ENCODE measurements at places on chromosomes 4 and X.
A peak's percentile ranks its signal among the peaks of the same experiment; 100 is the strongest.

DNA sequence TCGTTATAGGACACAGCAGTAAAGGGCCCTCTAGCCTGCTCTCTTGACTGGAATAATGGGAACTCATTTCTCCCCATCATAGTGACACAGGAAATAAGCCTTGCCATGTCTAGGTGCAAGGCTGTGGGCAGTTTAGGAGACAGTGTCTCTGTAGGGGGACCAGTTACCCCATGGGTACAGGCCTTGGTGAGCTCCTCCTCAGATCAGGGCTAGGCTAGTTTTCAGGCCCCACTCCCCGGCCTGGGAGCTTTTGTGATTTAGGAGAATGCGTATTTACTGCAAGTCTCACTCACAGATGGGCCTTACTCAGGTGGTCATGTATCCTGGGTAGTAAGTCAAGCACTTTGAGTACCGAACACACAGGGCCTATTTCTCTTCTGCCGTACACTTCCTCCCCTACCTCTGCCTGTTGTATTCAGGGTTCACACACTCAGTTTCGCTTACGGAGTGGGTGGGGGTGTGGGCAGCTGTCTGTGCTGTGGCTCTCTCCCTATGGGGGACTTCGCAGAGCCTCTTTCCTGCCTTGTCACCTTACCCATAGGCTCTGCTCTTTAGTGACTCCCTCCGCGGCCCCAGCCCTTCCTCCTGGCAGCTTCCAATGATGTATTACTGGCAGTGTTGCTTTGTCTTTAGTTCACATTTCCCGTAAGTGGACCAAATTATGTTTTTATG, 34.2 kb downstream of the FAM193A start:
- no peak for DNase-seq

- no peak for DNase-seq
Observed at GRCh38 chr4:24496597-24496996, 87.8 kb downstream of the DHX15 start.

GRCh38 chrX:134161162-134161561, 75.8 kb upstream of the CCDC160 start:
- DNase-seq, result no peak

DNA sequence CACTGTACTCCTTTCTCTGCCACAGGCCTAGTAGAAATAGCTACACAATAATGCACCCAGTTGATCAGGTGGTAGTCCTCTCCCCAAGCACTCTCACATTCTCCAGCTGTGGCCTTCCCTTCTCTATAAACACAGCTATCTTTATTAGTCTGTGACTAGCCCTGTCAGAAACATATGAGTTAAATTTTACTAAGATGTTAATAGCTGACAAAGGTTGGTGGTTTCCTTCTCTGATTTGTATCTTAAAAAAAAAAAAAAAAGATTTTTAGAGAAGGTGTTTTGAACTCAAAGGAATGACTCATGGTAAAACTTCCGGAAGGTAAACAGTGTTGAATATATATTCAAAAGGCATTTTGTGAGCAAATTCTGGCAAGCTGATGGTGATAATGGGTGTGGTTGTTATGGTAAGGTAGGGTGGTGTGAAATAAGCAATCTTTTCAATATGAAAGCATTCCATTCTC, 327.4 kb downstream of the PPP3CA start:
- no peak for DNase-seq

DNA sequence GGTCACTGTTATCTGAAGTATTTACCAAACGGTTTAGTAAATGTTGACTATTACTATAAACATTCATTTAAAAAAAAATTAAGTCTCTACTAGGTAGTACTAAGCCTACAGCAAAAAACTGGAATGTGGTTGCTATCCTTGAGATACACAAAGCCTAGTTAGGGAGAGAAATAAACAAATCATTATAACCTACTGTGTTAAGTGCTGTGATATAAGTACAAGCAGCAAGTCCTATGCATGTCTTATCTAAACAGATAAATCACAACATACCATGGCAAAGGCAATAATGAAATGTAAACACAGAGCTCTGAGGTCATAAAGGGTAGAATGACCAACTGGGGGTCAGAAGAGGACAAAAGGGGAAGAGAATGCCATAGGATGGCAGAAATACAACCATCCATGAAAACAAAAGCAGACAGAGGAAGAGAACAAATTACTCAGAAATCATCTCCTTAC, 92.2 kb downstream of the RNF150 start:
- no peak for DNase-seq

DNA sequence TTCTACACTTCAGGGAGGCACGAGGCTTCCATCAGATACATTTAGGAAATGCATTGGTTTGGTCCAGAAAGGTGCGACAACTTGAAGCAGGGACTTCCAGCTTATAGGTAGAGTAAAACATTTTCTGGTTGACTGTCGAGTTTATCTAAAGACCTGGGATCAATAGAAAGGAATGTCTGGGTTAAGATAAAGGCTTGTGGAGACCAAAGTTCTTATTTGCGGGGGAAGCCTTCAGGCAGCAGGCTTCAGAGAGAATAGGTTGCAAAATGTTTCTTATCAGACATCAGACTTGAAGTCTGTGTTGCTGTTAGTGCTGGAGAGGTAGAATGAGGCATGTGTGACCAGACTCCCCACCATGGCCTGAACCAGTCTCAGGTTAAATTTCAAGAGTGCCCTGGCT, 190.3 kb downstream of the TRIML1 start:
- no peak for DNase-seq

- no peak for DNase-seq
Observed at GRCh38 chrX:9466124-9466495, 1.3 kb downstream of the TBL1X start.

DNA sequence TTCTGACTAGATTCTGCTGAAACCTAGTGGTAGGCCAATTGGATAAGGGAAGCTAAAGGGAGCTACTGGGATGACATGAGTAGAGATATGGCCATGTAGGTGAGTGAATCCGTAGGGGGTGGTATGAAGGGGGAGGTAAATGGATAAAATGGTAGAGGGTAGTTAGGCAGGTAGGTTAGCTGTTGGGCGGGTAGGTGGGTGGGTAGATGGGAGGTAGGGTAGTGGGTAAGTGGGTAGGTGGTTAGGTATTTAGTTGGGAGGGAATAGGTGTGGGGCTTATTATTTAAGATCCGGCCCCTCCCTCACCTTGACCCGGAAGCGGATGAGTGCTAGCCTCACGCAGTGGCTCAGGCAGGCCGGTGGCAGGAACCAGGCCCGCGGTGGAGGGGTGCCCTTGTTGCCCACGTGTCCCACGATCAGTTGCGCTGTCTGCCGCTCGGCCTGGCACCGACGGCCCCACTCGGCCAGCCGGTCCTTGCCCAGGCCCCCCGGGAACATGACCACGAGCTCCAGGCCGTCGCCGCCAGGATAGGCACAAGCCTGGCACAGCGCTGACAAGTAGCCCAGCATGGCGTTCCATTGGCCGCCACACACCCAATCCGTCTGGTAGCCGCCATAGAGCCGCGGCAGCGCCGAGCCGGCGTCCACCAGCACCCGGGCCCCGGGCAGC, 725 bp downstream of the FAM120C start:
- peak; percentile 15 for DNase-seq

DNA sequence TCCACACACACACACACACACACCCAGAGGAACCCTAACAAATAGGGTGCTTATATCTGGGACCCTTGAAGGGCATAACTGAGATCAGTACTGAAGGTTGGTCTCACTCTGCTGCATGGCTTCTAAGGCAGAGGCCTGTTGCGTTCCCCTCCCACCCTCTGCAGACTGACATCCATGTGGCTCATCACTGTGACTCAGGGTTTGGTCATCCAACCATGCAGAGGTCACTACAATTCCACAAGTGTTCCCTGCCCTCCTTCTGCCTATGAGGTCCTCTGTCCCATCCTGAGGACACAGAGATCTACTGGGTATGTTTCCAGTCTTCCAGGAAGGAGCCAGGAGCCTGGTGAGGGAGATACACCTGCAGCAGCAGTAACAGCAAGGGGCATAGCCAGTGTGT, 55.8 kb downstream of the XAGE2 start:
- no peak for DNase-seq

- no peak for DNase-seq
Observed at GRCh38 chrX:56385960-56386359, 153.8 kb downstream of the KLF8 start.

DNA sequence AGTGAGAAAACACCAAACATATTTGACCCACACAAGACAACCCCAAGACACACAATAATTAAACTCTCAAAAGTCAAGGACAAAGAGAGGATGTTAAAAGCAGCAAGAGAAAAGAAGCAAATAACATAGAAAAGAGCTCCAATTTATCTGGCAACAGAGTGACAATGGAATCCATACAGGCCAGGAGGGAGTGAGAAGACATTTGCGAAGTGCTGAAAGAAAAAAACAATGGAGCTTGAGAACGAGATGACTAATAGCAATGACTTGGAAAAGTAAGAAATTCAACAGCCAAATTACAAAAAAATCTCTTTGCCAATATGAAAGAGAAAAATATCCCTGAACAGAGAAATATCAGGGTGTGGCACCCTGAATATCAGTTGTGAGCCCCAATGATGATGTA, 61.6 kb downstream of the MAD2L1 start:
- no peak for DNase-seq

GRCh38 chrX:15493118-15493962, at the start of gene PIR:
Gene PIR (minus strand): TSS chrX:15493333. CDS start chrX:15491257, 2,076 bp downstream.
- peak; percentile 88 for DNase-seq

DNA sequence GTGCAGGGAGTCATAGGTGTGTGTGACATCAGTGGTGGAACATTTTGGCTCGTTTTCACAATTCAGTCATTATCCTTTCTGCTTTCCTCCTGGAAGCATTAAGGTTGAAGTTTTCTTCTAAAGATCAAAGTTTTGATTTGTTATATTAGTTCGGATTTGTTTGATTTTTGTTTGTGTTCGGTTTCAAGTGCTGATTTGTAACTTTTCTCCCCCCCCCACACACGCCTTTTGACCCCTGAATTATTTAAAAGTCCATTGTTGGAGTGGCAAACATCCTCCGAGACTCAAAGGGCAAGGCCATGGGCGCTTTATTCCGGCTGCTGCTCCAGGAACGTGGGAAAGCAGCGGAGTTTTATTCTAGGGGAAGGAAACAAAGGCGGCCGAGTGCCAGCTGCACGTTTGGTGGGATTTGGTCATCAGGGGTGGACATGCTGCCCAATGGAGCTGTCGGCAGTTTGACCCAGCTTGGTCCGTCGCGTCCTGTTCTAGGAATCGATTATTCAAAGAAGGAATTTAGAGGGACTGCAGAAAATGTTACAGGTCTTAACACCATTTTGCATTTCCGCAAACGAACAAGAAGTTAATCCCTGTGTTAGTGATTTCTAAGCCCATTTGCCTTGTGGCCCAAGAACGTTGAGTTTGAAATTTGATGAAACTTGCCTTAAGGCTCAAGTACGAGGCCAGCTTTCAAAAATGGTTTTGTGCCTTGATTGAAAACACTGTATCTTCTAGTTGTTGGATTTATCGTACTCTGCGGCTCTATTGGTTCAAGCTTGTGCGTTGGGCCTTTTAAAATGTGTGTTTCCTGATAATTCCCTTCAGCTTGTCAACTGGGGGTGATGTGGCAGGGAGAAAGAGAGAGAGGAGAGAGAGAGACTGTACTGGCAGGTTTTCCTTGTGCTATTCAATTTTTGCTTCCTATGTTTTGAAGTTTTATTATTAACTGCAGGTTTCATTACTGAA, 565 bp upstream of the ZNF41 start:
- DNase-seq, result peak; percentile 2

DNA sequence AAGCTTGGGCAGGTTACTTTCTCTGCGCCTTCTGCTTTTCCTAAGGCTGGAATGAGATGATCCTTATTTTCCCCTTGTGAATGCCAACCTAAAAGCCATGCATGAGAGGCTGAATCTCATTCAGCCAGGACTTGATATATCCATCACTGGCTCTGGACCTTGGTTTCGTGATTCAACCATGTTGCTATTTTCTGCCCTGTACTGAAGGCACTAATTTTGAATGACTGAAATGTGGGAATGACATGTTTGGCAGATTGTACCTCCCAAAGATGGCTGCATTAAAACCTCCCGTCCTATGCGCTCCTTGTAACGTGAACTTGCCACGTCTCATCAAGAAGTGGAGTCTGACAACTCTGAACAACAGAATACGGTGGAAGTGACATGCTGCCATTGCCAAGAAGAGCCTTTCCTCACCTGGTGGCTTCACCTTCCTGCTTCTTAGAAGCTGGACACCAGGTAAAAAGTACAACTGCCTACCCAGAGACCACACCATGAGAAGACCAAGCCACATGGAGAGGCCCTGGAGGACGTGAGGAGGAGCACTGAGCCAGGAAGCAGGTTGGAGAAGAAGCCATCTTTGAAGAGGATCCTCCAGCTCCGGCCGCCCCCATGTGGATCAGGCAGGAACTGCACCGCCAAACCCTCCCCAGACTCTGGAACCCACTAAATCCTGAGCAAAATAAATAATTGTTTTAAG, 174.5 kb downstream of the NSUN7 start:
- DNase-seq, result peak; percentile 40

- no peak for DNase-seq
Observed at GRCh38 chr4:110754716-110755115, 131.8 kb upstream of the PITX2 start.

DNA sequence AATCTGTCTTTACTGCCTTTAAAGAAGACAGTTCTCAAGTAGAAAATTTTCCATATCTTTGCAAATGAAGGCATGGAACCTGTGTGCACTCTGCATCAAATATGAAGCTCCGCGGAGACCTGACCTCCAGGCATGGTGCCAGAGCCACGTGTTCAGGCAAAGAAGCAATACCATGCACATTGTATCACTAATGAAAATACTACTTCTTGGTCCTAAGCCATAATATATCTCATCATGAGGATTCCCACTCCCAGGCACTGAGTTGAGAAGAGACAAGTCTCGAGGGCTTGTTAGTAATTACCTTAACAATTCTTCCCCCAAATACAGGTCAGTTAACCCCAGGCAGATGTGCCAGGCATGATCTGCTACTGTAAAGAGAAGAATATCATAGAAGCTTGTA, 56.7 kb downstream of the PCDH19 start:
- DNase-seq, result no peak

GRCh38 chrX:9392445-9392844, 72.4 kb upstream of the TBL1X start:
- DNase-seq, result no peak

GRCh38 chr4:107850438-107850837, 25.7 kb downstream of the SGMS2 start:
- no peak for DNase-seq

DNA sequence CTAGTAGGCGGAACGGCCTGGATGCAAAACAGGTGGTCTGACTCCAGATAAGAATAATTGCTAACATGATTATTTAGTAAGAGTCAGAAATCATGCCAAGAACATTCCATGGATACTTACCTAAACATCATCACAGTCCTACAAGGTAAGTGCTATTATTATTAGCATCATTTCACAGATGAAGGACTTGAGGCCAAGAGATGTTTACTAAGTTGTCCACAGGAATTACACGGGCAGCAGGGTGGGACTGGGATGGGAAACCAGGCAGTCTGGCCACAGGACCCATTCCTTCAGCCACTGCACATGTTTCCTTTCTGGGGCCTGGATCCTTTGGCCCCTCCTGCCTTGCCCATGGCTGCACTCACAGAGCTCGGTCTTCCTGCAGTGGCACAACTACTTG, 48.3 kb downstream of the ANAPC4 start:
- no peak for DNase-seq

- no peak for DNase-seq
Observed at GRCh38 chr4:7703688-7704087, 236.0 kb downstream of the AFAP1 start.

Data from hematopoietic multipotent progenitor cell treated with erythropoietin and hydrocortisone succinate and interleukin-3 and kit ligand, for 15 days (in vitro differentiated cells).